Immature natural killer cell (primary cell): ENCODE measurements at places on chromosomes 2 and 18.

- DNase-seq: peak; percentile 69
Observed at GRCh38 chr2:230824406-230824978, 40.2 kb upstream of the ITM2C start.

- DNase-seq: no peak
Observed at GRCh38 chr2:10249798-10250197, 52.9 kb upstream of the HPCAL1 start.

DNA sequence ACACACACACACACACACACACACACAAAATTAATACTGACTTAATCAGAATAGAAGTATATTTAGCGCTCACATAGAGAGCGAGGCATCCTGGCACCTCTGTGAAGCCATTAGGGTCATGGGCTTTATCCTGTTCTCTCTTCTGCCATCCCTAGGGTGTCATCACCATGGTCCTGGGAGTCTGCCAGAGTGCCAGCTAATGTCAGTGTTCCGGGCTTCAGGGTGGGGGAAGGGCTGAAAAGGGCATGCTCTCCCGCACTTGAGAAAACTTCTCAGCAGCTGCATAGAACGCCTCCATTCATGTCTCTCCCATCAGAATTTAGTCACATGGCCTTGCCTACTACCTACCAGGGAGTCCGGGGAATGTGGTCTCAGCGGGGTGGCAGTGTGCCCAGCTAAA lies 19.7 kb upstream of the DYNC2LI1 start:
- no peak for DNase-seq

- DNase-seq: no peak
Observed at GRCh38 chr2:28287256-28287915, 105.3 kb upstream of the FOSL2 start.

- DNase-seq: no peak
Observed at GRCh38 chr2:129118296-129118695, 799.6 kb upstream of the HS6ST1 start.
